Left ventricle myocardium inferior (tissue), 1 donor: ENCODE measurements at places on chromosomes 3 and 15.

- DNase-seq, result no peak
Measured at GRCh38 chr15:79948095-79948695, 22.8 kb downstream of the BCL2A1 start.

- DNase-seq, result no peak
Measured at GRCh38 chr3:157639756-157640426, 136.7 kb upstream of the VEPH1 start.

DNA sequence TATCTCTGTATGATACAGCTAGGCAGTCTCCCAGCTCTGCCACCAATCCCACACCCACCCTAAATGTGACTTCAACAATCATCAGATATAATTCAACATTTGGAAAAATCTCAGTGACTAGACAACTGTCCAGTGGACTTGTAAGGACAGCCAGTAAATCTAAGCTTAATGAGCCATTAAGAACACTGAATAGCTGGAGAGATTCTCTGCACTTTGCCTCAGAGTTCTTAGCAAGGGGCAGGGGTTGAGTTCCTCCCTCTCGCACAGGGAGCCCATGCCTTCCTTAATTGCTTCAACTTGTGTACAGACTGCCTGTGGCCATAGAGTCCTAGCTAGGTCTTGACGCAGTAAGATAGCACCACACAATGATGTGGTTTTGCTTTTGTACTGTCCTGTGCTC is 15.6 kb downstream of the MEX3B start:
- DNase-seq, result no peak

- no peak for DNase-seq
Measured at GRCh38 chr15:61013146-61013545, 216.0 kb downstream of the RORA start.

DNA sequence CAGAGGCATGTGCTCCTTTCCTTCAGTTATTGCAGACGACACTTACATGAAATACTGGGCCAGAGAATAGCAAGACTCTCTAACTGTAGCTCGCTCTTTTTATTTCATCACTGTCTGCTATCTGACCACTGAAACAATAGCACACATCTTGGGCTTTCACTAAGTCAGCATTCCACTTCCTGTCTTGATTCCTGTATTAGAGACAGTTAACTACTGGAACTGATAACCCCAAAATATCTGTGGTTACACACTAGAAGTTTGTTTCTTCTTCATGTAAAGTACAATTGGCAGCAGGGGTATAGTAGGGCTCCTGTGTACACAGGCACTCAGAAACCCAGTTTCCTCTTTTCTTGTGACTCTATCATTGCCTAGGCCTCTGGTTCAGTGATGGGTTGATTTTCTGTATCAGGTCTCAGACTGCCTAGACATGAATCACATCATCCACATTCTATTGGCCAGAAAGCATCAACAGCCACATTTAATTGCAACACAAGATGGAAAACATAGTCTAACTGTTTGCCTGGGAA is 230.2 kb upstream of the CD96 start:
- no peak for DNase-seq
